ENCODE measurements at places on chromosomes 12 and 14.

GRCh38 chr12:7092229-7092985, at the start of gene C1R:
TSS of gene C1R (minus strand) at chr12:7092445. CDS start at chr12:7092388, 57 bp downstream.
- DNase-seq = peak; percentile 71

DNA sequence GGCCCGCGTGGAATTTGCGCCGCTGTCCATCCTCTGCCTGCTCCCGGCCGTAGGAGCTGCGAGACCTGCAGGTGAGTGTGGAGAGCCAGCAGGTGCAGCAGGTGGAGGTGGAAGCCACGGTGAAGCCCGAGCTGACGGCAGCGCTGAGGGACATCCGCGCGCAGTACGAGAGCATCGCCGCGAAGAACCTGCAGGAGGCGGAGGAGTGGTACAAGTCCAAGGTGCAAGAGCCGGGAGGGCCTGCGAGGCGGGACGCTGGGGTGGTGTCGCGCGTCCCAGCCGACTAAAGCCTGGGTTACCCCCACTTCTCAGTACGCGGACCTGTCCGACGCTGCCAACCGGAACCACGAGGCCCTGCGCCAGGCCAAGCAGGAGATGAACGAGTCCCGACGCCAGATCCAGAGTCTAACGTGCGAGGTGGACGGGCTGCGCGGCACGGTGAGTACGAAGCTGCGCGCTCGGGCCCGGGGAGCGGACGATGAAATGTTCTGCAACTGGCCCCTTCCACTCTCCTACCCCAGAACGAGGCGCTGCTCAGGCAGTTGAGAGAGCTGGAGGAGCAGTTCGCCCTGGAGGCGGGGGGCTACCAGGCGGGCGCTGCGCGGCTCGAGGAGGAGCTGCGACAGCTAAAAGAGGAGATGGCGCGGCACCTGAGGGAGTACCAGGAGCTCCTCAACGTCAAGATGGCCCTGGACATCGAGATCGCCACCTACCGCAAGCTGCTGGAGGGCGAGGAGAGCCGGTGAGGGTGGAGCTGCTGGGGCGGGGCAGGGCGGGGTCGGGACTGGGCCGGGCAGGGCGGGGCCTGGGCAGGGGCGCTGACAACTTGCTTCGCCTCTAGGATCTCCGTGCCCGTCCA, 2.1 kb downstream of the PRPH start:
- no peak for DNase-seq

DNA sequence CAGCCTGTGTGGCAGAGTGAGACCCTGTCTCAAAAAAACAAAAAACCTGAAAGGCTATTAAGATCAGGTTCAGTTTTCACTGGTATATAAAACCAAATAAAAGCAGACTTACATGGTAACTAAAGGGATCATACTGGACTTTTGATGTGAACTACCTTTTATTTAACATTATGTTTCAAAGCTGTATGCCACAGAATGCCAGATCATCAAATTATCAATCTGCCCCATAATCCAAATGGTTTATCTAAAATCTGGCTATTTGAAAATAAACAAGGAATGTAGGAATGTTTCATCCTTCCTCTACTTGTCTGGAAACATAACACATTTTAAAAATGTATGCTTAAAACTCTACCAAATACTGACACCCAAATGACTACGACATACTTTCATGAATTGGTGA, 14.2 kb downstream of the NID2 start:
- DNase-seq = no peak

- peak; percentile 10 for DNase-seq
Observed at GRCh38 chr14:50943943-50944646, at the start of gene PYGL. TSS of gene PYGL (minus strand) at chr14:50944483. CDS start at chr14:50944403, 80 bp downstream.

- no peak for DNase-seq
Observed at GRCh38 chr12:109753959-109754358, 40.3 kb downstream of the FAM222A start.

Data from stimulated activated CD4-positive, alpha-beta T cell treated with anti-CD3 and anti-CD28 coated beads, Interleukin-2, amount 100 ng/mL, for 48 hours (primary cell).